ENCODE measurements at places on chromosomes 12 and 14.

GRCh38 chr14:93019367-93019843, 96.3 kb downstream of the ITPK1 start:
- no peak for DNase-seq

DNA sequence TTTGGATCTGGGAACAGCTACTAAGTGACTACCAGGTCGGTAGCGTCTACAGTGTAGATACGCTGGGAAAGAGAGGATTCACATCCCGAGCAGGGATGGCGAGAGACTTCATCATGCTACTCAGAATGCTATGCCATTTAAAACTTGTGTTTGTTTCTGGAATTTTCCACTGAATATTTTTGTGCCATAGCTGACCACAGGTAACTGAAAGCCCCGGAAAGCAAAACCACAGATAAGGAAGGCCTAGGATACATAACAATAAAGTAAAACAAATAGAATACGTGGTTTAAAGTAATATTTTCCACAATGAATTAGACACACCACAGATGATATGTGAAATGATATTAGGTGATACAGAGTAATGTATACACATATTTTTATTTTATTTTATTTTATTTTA, 7.9 kb upstream of the HCAR1 start:
- DNase-seq, result no peak

- DNase-seq, result no peak
These were observed 23.6 kb upstream of the RDH16 start for GRCh38 chr12:56980941-56981530.

DNA sequence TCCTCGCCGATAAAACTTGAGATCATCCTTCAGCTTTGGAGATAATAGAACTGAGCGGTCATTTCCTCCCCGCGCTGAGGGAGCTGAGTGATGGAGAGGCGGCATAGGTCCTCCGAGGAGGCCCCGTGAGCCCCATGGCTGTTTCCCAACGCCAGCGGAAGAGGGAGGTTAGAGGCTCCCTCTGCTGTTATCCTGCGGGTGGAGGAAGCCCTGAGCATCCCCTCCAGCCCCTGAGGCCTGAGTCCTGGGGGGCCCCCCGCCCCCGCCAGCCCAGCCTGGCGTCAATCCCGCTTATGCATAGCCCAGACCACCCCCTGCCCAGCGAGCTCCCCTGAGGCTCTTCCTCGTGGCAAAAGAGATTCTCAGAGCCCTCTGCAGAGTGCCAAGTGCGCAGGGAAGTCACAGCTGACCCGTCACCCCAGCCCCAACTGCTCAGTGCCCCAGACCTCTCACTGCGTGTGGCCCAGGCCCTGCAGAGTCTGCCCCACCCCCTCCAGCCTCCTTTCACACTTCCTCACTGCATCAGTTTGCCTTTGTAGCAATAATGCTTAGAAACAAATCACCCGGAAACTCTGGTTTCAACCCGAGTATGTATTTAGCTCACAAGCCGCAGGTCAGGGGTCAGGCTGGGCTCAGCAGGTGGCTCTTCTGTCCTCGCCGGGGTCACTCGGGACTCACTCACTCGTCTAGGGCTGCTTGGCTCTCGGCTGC, 44.7 kb upstream of the GALNT9 start:
- DNase-seq, result no peak

DNA sequence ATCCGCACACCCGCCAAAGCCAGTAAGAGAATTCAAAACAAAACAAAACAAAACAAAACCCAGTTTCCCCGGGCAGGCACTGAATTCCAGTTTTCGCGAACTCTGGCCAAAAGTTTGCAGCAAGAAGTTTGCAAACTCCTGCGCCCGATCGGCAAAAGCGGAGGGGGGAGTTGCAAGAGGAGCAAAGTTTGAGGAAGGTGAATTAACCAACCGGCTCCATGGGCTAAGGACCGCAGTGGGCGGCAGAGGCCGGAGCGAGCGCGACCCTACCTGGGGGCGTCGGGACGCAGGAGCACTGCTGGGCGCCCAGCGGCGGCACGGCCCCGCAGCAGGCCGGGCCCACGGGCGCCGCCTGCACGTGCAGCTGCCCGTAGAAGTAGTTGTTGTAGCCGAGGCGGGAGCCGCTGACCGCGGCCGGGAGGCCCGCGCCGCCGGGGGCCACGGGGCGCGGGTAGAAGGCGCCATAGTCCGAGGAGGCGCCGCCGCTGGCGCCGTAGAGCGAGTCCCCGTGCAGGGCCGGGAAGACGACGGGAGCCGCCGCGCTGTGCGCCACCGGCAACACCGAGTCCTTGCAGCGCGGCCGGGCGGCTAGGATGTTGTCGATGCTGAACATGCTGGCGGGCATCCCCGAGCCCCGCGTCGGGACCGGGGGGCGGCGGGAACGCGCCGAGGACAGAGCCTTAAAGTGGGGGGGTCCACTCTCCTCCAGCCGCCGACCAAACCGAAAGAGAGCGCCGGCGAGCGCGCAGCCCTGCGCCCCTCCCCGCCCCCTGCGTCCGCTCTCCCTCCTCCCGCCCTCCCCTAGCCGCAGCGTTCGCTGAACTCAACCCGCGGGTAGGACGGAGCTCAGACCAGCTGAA, at the start of gene GSC:
Gene GSC, minus strand, starts transcription at position 723 of the 860 bp plus-strand sequence. Its CDS starts 98 bp downstream, at position 625.
- no peak for DNase-seq

GRCh38 chr12:46577063-46577776, 204.6 kb upstream of the SLC38A2 start:
- no peak for DNase-seq

DNA sequence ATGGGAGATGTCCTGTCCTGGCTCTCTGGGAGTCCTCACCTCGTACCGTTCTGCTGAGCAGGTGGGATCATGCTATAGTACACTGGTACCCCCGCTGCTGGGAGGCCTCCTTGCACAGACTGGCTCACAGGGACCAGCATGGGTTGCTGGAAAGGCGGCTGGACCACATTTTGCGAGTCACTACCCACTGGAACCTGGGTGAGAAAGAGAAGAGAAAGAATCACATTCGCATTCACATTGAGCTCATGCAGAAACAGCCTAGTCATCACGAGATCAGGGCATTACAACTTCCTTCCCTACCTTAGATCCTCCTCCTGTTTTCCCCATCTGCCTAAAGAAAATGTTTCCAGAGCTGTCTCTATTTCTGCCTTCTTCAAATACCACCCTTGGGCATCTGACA, 17.3 kb upstream of the STAC3 start:
- no peak for DNase-seq

DNA sequence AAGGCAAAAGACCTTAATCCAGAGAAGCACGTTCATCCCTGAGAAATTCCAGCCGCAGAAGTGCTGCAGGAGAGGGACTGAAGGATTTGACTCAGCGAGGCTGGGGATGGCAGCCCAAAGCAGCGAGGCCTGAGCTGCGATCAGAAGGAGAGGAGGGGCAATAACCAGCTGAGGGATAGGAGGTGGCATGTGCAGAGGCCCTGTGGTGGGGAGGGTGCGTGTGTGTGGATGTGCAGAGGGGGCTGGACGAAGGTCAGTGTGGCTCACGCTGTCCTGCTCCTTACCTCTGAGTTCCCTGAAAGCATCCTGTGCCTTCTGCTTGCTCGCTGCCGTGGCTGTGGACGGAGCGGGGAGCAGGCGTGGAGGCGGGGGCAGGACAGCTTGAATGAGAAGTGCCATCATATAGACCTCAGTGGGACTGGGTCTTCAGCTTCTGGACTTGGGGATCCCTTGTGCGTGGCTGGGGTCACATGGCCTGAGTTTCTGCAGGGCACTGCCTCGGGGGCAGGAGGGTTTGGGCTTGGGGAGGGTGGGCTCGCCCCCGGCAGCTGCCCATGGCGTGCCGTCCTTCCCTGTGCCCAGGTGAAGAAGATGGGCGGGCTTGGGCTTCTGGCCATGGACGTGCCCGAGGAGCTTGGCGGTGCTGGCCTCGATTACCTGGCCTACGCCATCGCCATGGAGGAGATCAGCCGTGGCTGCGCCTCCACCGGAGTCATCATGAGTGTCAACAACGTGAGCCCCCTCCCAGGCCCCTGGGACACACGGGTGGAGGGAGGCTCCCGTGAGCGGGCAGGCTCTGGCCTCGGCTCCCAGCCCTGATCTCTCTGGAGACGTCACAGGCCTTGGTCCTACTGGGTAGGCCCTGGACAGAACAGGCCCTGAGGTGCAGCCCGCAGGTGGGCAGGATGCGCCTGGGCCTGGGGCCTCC, 11.0 kb downstream of the ACADS start:
- DNase-seq, result no peak

- peak; percentile 39 for DNase-seq
These were observed 5.8 kb upstream of the TBPL2 start for GRCh38 chr14:55446127-55446736.

GRCh38 chr12:98162906-98163678, 352.3 kb upstream of the TMPO start:
- DNase-seq, result no peak

- DNase-seq, result no peak
These were observed 367.3 kb upstream of the KITLG start for GRCh38 chr12:88947486-88948043.

DNA sequence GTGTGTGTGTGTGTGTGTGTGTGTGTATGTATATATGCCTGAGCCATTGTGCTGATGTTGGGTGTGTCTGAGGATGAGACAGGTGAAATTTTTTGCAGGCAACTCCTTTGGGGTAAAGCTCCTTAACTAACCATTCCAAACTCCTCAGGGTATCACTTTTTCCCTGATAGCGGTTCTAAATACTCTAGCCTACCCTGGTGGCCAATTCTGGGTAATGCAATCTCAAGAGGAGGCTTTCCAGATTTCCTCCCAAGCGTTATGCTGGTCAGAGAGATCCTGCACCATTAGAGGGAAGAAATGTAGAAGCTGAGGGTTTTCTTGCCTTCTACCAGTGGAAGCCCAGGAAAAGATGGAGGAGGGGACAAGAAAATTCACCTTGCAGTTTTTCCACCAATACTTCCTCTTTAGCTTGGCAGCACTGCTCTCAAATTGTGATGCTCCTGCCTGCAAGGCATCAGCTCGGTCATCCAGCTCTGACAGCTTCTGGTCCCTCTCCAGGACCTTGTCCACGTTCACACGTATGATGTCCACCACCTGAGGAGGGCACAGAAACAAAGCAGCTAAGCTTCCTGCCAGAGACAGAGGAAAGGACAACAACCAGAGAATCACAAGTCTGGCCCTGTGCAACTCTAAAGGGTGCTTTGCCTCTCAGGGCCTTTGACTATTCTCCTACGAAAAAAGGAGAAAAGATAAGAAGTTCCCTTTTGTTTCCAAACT, 4.9 kb downstream of the VAMP1 start:
- peak; percentile 36 for DNase-seq

DNA sequence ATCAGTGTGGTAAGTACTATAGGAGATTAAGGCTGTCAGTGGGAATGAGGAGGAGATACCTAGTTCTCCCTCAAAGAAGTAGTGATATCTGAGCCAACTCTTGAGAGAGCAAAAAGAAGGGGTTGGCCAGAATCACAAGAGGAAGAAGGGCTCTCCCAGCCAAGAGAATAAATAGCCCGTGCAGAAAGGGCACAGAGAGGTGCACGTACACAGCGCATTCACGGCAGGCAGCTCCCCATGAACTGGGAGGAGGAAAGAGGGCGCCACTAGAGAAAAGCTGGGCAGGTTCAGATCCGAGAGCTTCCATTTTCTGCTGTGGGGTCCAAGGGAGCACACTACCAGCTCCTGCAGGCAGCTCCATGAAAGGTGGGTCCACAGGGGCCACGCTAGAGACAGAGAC, 59.9 kb downstream of the PPP2R5E start:
- no peak for DNase-seq

DNA sequence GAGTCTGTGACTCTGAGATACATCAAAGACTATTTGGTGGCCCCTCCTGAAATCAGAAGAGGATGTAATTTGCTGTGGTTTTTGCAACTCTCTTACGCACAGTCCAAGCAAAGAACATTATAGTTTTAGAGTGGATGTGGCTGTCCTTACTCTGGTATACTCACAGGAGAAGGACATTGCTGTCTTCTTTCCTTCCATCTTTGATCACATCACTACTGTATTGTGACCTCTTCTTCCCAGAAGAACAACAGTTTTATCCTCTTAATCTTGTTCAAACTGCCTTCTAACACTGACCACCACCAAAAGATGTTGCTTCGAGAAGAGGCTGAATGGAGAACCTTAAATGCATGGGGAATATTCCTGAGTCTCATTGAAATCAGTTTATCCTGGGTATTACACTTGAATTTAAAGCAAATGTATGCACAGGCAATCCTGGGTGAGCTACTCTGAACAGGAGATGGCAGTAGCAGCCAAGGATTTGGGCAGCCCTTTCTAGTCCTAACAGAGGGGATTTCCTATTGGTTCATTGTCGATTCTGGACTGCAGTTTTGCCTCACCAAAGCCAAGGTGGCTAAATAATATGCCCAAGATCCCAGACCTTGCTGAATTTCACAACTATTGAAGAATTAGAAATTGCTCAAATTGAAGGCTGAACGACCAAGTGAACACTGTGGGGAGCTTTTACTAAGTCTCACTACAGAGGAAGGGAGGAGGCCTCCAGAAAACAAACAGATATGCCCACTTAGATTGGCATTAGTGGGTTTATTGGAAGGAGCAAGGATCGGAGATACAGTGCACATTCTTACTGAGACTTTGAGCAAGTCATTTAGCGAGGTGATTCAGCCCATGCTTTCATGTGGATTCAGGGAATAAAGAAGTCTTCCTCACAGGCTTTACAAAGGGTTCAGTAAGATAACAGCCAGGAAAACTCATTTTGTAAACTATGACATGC, 282.8 kb downstream of the PAWR start:
- DNase-seq, result no peak

DNA sequence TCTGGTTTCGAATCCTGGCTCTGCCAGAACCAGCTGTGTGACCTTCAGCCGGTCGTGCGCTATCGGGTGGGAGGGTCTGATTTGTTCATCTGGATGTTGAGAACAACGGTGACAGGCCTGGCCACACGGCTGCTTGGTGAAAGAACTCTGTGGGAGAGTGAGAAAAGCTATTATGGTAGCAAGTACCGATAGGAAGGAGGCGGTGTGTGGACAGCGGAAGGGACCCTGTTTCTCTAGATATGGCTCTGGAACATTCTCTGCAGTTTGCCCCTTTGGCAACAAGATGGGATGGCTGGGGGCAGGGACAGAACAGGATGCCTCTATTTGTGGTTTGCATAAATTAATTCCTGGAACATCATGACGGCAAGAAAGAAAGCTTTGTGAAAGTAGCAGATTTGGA, 347.3 kb downstream of the AACS start:
- DNase-seq, result no peak

- DNase-seq, result no peak
These were observed 189.7 kb upstream of the RGS6 start for GRCh38 chr14:71742485-71742884.

DNA sequence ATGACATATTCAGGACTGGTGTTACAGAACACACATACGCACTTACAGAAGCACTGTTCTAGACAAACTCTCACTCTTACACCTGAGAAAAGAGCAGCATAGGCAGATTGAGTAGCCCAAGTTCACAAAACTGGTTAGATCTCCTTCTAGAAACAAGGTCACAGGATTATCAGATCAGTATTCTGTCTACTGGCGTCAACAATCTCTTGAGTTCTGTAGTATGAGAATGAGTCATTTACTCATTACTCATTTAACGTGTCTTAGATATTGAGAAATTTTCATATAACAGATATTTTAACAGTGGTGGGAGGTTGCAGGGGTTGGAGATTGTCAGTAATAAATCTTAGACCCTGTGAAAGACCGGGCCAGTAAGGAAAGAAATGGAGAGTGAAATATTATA, 2.8 kb upstream of the TSPAN8 start:
- no peak for DNase-seq

Data from activated CD4-positive, alpha-beta T cell treated with anti-CD3 and anti-CD28 coated beads, Interleukin-2, amount 50 U/mL, for 1 hour (primary cell).